ENCODE measurements at places on chromosomes 6 and 20. TPM values are rescaled to one million over a fixed set of nuclear protein-coding genes. Genes with fewer than 3 reads are reported as not detected.

GRCh38 chr6:5276581-5276980, 15.3 kb downstream of the FARS2 start:
- DNase-seq = no peak

DNA sequence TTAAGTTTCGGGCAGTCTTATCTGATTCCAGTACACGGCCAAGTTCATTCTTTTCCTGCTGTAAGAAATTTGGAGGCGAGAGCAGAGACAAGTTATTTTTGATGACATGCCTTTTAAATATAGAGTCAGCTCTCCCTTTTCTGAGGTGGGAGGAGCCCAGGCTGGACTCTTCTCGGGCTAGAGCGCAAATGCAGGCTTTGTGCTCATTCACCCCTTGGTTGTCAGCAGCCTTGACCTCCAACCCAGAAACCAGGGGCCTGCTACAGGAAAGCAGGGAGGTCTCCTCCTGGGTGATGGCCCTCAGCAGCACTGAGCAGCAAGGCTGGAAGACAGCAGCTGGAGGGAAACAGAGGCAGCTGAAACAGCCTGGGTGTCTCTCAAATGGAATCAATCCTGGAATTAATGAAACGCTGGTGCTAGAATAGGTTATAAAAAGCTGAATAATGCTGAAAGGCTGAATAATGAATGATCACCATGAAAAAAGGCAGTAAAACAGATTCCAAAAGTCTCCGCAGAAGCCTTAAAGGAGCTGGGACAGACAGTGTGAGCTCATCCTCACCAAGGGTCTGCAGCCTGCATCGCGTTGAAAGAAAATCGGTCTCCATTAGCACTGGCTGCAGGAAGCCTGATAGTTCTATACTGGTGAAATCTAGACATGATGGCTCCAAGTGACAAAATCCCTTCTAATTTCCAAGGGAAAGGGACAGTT, 28.2 kb upstream of the ECI2 start:
- no peak for DNase-seq

Gene TREM2
- total RNA-seq = not detected

DNA sequence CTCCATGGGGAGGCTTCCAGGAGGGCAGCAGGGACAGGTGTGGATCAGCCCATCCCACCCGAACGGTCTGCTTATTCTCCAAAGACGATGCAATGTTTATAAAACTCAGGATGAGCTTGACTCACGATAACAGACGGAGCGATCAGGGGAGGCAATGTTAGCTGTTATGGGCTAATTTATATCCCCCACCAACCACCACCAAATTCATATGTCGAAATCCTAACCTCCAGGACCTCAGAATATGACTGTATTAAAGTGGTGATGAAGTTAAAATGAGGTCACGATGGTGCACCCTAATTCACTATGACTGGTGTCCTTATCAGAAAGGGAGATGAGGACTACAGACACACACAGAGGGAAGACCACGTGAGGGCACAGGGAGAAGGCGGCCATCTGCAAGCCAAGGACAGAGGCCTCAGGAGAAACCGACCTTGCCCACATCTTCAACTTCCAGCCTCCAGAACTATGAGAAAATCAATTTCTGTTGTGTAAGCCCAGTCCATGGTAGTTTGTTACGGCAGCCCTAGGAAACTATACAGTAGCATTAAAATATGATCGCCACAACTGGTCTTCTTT, 7.0 kb downstream of the ADTRP start:
- DNase-seq = peak; percentile 62

DNA sequence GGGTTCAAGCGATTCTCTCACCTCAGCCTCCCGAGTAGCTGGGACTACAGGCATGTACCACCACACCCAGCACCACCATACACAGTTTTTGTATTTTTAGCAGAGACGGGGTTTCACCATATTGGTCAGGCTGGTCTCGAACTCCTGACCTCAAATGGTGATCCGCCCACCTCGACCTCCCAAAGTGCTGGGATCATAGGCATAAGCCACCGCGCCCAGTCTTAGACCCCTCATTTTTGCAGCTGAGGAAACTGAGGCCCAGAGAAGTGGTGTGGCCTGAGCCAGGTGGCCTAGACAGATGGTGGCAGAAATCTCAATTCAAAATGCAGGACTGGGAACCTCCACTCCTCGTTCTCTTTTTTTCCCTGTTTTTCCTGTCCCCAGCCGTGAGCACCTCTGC, 12.6 kb upstream of the FAM209A start:
- no peak for DNase-seq

Measured in M059J (cell line).